Body of pancreas (tissue), 4 donors: ENCODE measurements at places on chromosomes 5 and 9. TPM values are rescaled to one million over a fixed set of nuclear protein-coding genes. Genes with fewer than 3 reads are reported as not detected.
A peak's percentile ranks its signal among the peaks of the same experiment; 100 is the strongest.

DNA sequence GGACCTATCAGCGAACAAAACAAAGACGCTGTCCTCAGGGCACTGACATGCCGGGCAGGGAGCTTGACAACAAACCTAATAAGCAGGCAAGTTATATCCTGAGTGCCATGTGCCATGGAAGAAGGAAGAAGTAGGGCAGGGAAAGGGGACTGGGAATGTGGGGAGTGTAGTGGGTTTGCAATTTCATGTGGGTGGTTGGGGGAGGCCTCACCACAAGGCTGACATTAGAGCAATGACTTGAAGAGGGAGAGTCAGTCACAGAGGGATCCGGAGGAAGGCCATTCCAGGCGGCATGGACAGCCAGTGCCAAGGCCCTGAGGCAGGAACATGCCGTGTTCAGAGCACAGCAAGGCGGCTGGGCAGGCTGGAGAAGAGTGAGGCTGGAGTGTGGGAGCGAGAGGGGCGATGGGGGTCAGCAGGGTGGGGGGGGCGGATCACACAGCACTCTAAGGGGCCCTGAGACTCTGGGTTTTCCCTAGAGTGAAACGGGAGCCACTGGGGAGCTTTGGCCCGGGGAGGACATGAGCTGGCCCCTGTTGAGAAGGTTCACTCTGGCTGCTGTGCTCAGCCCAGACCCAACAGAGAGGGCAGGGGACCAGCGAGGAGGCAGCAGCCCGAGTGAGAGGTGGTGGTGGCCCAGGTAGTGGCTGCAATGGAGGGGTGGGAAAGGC lies 86.3 kb downstream of the STK10 start:
- no peak for DNase-seq

DNA sequence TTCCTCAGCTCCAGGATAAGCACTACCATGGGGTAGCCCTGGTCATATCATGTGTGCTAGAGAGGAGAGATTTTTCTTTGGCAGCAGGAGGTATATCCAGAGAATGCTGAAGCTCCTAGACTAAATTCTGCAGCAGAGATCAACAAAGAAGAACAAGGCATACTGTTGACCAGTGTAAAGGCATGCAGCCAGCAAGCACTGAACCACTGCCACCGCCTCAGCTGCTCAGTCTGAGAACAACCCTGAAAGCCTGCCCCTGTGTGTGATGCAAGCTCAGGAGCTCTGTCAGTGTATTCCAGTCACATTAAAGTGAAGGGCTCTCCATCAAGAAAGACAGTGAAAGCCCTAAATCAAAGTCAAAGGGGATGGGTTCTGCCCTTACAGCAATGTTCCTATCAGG lies 439.5 kb upstream of the CD180 start:
- no peak for DNase-seq

DNA sequence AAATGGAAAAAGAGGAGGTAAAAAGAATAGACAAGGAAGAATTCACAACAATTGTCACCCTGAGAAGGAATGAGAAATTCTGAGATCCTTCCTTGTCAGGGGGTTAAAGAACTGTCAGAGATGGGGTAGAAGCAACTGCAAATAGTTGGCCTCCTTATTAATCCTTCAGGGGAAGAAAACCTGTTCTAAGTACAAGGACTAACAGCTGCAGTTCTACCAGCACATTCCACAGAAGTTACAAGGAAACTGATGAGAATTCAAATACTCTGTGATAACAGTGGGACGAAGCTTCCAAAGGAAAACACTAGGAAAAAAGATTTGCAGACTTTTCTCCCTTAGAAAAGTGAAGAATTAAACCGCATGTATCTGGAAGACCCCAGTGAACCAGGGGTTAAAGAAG lies 93.7 kb downstream of the OR2K2 start:
- DNase-seq, result no peak

DNA sequence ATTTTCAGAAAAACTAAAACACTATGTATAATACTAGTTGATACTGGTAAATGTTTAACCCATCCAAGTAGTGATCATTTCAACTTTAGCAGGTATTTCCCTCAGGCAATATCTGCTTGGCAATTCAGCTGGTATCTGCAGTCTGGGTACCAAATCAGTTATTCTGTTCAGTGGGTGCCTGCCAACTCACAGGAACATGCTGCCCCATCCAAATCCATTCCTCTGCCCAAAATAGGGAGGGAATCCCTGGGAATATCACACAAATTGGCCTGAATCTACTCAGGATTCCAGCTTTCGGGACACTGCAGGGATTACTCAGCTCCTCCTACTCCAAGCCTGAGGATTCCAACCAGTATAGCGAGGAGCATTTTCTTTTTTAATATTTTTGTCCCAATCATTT lies 61.7 kb upstream of the PDE4D start:
- no peak for DNase-seq

DNA sequence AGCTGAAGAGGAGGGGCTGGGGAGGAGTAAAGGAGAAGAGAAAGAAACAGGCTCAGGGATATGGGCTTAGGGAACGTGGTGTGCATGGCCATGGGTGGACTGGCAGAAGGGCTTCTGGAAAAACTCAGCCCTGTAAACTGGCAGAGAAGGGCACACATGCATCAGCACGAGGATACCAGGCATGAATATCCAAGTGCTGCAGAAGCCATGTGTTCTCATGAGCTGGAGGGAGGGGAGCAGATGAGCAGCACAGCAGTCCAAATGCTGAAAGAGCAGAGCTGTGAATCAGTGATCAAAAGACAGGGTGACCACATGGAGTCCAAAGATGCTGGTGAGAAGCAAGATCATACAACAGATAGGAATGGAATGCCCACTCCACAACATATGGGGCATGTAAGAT lies 72.3 kb downstream of the SEMA5A start:
- DNase-seq, result no peak

- DNase-seq, result no peak
Observed at GRCh38 chr5:1948111-1948510, 65.4 kb upstream of the IRX4 start.

DNA sequence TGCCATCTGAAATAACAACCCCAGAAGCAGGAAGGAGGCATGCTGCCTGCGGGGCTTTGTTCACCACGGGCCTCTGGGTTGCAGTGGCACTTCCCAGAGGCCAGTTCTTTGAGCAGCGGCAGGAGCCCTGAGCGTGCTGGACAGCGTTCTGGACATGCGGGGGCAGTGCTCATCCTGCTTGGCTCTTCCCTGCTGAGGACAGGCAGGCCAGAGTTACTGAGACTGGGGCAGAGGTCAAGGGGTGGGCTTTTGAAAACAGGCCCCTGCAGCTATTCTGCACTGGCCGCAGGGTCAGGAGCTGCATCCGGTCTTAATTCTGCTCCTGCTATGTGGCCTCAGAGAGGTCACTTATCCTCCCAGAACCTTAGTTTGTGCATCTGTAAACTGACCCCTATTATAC lies 258.6 kb downstream of the FSTL4 start:
- DNase-seq, result no peak

GRCh38 chr5:74596927-74597326 lies 43.6 kb downstream of the ENC1 start:
- no peak for DNase-seq

- DNase-seq, result no peak
Observed at GRCh38 chr9:90851444-90851843, 49.8 kb downstream of the SYK start.

GRCh38 chr5:119207105-119207504 lies 136.2 kb downstream of the DMXL1 start:
- no peak for DNase-seq

GRCh38 chr9:117523531-117524153 lies 108.8 kb upstream of the ASTN2 start:
- DNase-seq, result no peak

DNA sequence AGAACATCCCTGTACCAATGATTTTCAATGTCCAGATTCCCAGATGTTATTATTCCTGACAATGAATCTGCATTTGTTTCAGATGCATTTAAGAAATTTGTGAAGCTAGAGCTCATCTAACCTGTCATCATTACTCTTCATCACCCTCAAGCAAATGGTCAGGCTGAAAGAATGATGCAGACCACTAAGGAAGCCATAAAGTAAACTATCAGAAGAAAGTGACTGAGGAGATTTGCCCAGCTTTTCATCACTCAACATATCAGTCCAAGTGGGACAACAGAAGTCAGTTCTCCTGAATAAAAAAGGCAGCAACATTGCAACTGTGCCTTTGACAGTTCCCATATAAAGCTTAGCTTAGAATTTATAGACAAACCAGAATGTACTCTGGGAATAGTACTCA lies 419.9 kb downstream of the PDE4D start:
- DNase-seq, result no peak

- DNase-seq, result no peak
Observed at GRCh38 chr5:154320224-154321089, 125.3 kb upstream of the SAP30L start.

- no peak for DNase-seq
Observed at GRCh38 chr5:89147031-89147430, 264.0 kb upstream of the MEF2C start.

GRCh38 chr5:88929385-88929784 lies 46.4 kb upstream of the MEF2C start:
- no peak for DNase-seq

- no peak for DNase-seq
Observed at GRCh38 chr5:5235685-5236084, 95.6 kb downstream of the ADAMTS16 start.

DNA sequence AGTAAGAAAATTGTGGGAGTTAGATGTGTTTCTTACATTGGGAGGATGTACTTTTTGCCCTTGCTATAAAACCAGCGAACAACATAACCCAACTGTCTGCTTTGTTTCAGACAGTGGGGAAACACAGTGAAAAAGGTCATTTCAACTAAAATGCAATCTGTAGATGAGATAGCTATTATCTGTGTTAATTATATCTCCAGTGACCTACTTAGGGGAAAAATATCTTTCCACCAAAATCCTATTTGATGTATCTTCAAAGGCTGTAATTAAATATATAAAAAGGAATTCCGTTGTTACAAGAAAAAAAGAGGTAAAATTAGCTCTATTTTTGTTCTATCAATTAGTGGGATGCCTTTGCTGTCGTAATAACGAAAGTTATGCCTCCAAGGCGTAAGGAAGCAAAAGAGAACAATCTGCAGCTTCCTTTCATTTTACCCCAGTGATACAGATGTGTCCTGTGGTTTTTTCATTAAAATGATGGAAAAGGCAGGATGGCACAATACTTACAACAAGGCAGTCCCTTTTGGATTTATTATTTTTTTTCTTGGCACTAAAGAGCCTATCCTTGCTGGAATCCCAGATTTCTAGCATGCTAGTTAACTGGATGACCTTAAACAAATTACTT lies 100.9 kb downstream of the GNA14 start:
- no peak for DNase-seq

GRCh38 chr5:35345222-35345621 lies 114.9 kb upstream of the PRLR start:
- DNase-seq, result no peak

- no peak for DNase-seq
Observed at GRCh38 chr9:118928722-118929121, 440.5 kb downstream of the BRINP1 start.

DNA sequence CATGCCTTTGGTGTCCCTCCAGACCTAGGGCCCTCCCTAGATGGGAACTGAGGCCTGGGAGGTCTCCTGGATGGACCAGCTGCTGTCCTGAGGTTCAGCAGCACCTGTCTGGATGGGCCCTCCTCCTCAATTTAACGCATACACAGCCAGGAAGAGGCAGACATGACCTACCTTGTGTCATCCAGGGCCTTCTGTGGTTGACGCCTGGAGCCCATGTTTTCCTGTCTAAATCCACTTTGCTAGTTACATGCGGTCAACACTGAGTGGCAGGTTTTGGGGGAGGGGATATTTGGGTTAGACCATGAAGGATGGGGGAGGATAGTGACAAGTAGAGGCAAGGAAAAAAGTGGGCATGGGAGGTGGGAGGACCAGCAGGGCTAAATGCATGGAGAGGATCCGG lies 3.1 kb upstream of the STC2 start:
- no peak for DNase-seq

- DNase-seq, result peak; percentile 26
Observed at GRCh38 chr5:1003296-1003937, 5.2 kb upstream of the NKD2 start.

- DNase-seq, result no peak
Observed at GRCh38 chr5:95668216-95668615, 14.6 kb downstream of the SPATA9 start.

DNA sequence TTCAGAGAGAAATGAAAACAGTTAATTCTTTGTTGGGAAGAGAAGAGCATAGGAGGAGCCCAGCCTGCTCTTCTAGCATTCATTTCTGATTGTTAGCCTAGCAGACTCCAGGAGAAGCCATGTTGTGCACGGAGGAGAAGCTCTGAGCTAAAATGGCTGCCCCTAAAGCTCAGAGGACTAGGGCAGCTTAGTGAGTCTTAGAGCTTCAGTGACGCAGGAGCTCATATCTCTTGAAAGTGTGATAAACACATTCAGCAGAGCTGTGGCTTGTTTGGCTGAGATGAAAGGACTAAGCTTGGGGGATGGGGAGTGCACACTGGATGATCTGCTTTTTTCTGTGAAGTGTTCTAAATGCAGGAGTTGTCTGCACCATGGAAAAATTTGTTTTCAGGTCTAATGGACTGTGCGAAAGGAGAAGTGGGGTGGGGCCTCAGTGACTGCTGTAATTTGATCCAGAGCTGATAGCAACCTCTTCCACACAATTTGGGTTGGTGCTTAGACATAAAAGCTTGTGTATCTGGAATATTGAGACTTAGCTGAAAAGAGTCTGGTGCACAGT lies 58.5 kb downstream of the ZNF462 start:
- DNase-seq, result peak; percentile 68

DNA sequence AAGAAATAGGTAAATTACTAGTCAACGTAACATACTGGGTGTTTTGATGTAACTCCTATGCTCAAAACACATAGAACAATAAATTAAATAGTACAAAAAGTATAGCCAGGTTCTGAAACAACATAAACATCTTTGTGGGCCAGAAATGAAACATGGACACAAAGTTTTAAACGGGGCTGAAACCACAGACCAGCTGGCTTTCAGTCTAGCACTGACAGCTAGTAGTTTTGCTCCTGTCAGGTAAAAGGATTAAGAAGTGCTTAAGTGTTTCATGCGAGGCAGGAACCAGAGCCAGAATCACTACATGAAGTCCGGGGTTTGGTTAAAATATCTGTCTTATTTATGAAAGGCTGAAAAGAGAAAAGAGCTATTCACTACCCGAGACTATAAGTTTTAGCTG lies 19.5 kb downstream of the DCAF10 start:
- no peak for DNase-seq

DNA sequence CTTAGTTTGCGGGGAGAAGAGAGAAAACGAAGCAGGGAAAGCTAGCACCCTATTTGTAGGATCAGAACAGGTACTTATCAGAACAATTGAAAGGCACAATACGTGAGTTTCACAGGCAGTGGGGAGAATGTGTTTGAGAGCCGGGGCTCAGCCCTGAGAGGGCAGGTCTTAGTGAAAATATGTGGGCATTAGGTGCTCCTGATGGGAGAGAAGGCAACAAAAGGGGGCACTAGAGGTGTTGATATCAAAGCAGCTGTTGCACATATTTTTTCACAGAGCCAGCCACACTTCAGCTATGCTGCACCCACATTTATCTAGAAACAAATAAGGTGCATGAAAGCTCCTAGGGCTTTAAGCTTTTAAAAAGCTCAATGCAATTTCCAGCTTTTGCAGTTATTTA lies 99.7 kb upstream of the MAN2A1 start:
- DNase-seq, result peak; percentile 55

Gene LRRC26
- total RNA-seq, result not detected

Gene CDH9
- not detected for total RNA-seq

Gene MSX2
- not detected for total RNA-seq

Gene SH3TC2
- total RNA-seq, result 8.6 TPM

Gene TMC1
- not detected for total RNA-seq

Gene CCDC152
- 1.3 TPM for total RNA-seq

Gene PRELID2
- 17.1 TPM for total RNA-seq

Gene FGF10
- 11.5 TPM for total RNA-seq

Gene ITK
- total RNA-seq, result 0.78 TPM
